ENCODE measurements at places on chromosomes 1 and 21.
A peak's percentile ranks its signal among the peaks of the same experiment; 100 is the strongest.

- no peak for DNase-seq
Measured at GRCh38 chr1:111690306-111690617, 48.9 kb downstream of the INKA2 start.

GRCh38 chr1:95850165-95850649, 616.2 kb downstream of the RWDD3 start:
- DNase-seq, result no peak

- no peak for DNase-seq
Measured at GRCh38 chr21:45050345-45050796, 24.0 kb upstream of the ADARB1 start.

GRCh38 chr1:61215119-61215518, 132.8 kb downstream of the NFIA start:
- DNase-seq, result no peak

DNA sequence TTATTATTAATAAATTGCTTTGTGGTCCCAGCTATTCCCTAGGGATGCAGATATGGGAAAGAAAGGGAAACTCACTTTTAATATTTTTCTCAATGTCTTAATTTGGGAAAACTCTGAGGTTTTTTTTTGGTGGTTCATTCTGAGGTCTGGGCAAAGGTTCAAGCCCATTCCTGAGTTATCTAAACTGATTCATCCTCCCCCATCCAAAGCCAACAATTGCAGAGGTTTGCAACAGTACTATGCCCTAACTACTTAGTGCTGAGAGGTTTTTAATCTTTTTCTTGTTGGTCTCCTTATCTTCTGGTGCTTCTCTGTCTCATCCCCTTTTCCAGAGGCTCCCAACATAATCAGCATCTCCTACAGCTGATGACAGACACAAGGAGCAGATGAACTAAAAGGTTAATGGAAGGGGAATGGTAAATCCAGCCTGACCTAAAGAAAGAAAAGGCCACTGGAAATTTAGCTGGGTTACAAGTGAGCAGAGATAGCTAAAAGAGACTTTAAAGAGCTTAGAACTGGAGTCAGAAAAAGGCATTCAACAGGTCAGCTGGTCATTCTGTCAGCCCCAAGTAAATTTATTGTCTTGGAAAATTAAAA, 390.4 kb downstream of the TGFB2 start:
- no peak for DNase-seq

DNA sequence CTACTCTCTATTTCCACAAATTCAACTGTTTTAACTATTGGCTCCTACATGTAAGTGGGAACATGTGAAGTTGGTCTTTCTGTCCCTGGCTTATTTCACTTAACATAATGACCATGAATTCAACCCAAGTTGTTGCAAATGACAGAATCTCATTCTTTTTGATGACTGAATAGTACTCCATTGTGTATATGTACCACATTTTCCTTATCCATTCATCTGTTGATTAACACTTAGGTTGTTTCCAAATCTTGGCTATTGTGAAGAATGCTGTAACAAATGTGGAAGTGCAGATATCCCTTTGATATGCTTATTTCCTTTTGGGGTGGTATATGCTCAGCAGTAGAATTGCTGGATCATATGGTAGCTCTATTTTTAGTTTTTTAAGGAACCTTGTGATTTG, 33.0 kb downstream of the GBP6 start:
- DNase-seq, result no peak

GRCh38 chr21:32719085-32719484, 8.7 kb downstream of the SYNJ1 start:
- no peak for DNase-seq

GRCh38 chr21:32334980-32335531, 36.4 kb downstream of the MRAP start:
- no peak for DNase-seq

GRCh38 chr21:33362044-33362555, 37.3 kb downstream of the IFNAR1 start:
- DNase-seq, result no peak

- DNase-seq, result no peak
Measured at GRCh38 chr1:118210723-118211110, 25.7 kb upstream of the SPAG17 start.

GRCh38 chr1:60283690-60284089, 210.1 kb upstream of the C1orf87 start:
- no peak for DNase-seq

- DNase-seq, result no peak
Measured at GRCh38 chr21:15212206-15212605, 147.4 kb upstream of the NRIP1 start.

DNA sequence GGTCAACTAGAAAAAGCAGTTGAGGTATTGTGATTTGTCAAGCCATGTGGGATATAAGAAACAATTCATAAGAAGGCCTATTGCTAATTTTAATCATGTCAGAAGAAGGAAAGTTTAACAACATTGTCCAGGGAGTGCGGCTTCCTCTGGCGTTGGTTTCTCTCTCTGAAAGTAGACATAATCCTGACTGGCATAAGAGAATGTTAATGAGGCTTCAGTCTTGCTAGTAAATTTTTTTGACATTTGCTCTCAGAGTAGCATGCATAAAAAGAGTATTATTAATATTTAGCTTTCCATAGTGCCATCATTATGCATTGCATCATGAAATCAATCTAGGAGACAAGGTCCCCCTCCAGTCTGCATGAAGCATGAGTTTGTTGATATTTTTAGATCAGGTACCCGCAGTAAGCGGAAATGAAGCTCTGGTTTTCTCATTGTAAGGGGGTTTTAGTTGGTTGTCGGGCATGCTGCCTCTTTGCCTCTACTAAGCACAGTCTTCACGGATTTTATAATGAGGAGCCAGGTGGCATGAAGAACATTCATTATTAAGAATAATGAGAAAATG, 12.8 kb upstream of the PRDM2 start:
- no peak for DNase-seq

GRCh38 chr1:22841860-22842281, 130.8 kb downstream of the LACTBL1 start:
- no peak for DNase-seq

DNA sequence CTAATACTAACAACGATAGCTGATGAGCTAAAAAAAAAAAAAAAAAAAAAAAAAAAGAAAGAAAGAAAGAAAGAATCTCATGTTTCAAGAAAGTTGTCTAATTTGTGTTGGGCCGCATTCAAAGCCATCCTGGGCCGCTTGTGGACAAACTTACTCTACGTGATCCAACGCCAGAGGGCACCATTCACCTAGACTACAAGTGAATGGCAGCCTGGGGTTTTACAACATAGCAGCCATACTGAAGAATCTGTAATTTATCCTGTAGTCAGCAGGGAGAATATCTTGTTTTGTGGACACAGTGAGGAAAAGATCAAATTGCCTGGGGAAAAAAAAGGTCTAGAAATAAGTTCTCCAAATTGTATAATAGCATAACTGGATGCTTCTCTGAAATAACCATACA, 47.0 kb downstream of the CYP2J2 start:
- no peak for DNase-seq

GRCh38 chr21:14952916-14953315, 111.9 kb downstream of the NRIP1 start:
- DNase-seq, result no peak

- DNase-seq, result no peak
Measured at GRCh38 chr1:181032535-181032934, 1.2 kb upstream of the MR1 start.

DNA sequence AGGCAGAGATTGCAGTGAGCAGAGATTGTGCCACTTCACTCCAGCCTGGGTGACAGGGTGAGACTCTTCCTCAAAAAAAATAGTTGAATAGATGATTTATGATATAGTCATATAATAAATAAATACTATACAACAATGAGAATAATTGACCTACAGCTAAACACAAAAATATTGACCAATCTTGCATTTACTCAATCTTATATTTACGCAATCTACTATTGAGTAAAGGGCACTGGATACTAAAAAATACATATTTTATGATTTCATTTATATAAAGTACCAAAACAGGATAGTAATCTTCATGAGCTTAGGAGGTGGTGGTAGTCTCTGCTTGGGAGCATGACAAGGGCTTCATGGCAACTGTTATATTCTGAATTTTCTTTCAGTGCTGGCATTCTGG, 19.1 kb upstream of the GBP3 start:
- no peak for DNase-seq

DNA sequence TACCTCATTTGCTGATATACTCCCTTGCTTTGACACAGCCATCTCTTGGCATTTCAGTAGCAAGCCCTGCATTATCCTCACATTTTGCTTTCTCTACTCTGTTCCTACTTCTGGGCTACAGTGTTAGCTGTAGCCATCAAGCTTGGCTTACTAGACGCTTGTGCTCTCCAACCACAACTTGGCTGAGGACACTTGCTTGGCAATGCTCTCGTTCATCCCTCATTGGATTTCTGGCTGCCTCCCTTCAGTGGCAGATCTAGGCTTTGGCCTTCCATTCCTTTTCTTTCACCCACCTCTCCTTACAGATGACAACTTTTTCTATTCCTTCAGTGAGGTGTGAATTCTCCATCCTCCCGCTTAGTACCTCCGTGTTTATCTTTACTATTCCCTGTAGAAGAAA, 428.7 kb upstream of the LRRC7 start:
- no peak for DNase-seq

DNA sequence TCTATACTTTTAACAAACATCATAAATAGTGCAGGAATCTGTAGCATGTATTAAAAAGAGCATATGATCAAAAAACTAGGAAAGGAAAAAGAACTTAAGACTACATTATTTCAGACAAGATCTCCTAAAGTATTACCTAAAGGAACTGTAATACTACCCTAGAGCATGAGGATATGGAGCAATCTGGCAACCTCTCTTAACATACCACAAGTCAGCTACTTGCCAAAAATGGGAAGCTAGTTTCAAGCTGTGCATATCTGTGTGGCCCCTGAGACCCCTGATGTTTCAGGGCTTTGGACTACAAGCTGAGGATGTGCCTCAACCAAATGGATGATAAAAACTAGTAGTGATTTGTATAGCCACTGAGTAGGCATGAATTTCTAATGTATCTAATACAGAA, 525.6 kb downstream of the PTBP2 start:
- DNase-seq, result no peak

DNA sequence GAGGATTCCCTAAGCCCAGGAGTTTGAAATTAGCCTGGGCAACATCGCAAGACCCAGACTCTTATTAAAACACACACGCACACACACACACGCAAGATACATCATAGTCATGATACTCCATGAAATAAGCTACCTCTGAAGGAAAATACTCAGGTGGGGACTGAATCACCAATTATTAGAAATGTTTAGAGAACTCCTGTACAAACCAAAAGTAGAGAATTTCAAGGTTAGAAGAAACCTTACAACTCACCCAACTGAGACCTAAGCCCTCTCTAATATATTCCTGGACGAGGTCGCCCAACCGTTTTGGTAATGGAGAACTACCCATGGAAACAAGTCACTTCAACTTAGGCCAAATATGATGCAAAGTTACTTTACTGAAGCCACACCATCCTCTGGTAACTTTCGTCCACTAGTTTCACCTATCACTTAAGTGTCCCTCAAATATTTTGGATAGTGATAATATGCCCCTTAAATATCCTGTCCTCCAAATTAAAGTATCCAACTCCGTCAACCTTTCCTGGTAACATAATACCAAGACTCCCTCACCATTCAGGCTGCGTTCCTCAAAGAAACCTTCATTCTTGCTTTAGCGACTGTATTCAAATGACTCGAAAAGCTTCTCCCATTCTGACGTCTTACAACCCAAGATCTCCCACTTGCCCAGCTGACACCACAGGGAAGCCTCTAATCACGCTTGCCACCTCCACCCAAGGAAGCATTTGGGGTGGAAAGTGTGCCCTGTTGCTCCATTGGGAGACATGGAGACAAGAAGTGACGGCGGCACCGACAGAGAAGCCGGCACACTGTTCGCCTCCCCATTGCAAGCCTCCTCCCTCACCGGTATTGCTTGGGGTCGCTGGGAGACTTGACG, 856 bp downstream of the NRDC start:
- peak; percentile 69 for DNase-seq

GRCh38 chr1:206708058-206708457, 23.4 kb downstream of the MAPKAPK2 start:
- no peak for DNase-seq
